ENCODE measurements at places on chromosomes 2 and 18. TPM values are rescaled to one million over a fixed set of nuclear protein-coding genes. Genes with fewer than 3 reads are reported as not detected.

Gene AGXT
- not detected for total RNA-seq

Gene MYO7B
- total RNA-seq = not detected

Gene ALPP
- total RNA-seq = not detected

Gene CNOT9
- 46.4 TPM for total RNA-seq

Gene EDAR
- total RNA-seq = 0.74 TPM

Gene XDH
- total RNA-seq = 0.49 TPM

Gene TSPYL6
- total RNA-seq = not detected

Gene RAX
- not detected for total RNA-seq

Gene GPR55
- total RNA-seq = 2.7 TPM

GRCh38 chr2:229445501-229446211 lies 174.6 kb upstream of the PID1 start:
- H3K27ac ChIP-seq = peak overlapping the region; percentile 89
- no peaks in the 10 kb centered on the region for H3K27me3 ChIP-seq
- peaks cover 18% of the 10 kb centered on the region for H3K4me1 ChIP-seq
- H3K36me3 ChIP-seq = no peaks in the 10 kb centered on the region
- no peak overlapping the region for H3K4me3 ChIP-seq

DNA sequence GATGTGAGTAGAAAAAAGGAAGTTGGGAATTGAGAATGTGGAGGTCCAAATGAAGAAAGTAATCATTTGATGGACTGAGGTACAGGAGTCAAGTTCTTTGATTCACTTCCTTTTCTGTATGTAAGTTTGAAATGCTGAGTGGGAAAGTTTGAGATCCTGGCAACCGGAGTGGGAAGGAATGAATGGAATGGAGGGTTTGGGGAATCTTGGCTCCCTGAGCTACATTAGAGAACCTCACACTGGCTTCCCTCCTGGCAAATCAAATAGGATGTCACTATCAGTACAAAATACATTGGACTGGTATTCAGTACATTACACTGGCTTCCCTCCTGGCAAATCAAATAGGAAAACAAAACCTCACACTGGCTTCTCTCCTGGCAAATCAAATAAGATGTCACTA lies 9.8 kb upstream of the RNF138 start:
- peaks cover 14% of the 10 kb centered on the region for H3K4me1 ChIP-seq
- H3K27me3 ChIP-seq = no peaks in the 10 kb centered on the region
- no peak overlapping the region for H3K4me3 ChIP-seq
- no peak for DNase-seq
- H3K36me3 ChIP-seq = no peaks in the 10 kb centered on the region
- no peak overlapping the region for H3K27ac ChIP-seq

GRCh38 chr2:143294068-143294467 lies 164.8 kb downstream of the ARHGAP15 start:
- H3K27ac ChIP-seq = no peak overlapping the region
- H3K36me3 ChIP-seq = no peaks in the 10 kb centered on the region
- no peak overlapping the region for H3K4me3 ChIP-seq

GRCh38 chr18:50162486-50163304 lies 32.3 kb downstream of the MYO5B start:
- H3K36me3 ChIP-seq = no peaks in the 10 kb centered on the region
- H3K4me3 ChIP-seq = no peak overlapping the region
- no peak overlapping the region for H3K27ac ChIP-seq

- H3K4me1 ChIP-seq = no peaks in the 10 kb centered on the region
- no peak for DNase-seq
- no peaks in the 10 kb centered on the region for H3K27me3 ChIP-seq
- H3K4me3 ChIP-seq = no peak overlapping the region
Measured at GRCh38 chr18:53115876-53116585, 776.0 kb downstream of the DCC start.

DNA sequence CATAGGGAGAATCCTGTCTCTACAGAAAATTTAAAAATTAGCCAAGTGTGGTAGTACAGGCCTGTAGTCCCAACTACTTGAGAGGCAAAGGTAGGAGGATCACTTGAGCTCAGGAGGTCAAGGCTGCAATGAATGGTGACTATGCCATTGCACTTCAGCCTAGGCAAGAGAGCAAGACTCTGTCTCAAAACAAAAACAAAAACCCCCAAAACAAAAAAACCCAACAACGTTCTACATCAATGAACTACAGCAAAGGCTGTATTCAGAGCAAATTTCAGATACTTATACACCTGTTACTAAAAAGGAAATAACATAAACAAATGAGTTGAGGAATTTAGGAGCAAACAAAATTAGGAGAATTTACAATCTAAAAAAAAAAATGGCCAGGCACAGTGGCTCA lies 22.6 kb downstream of the YES1 start:
- no peak overlapping the region for H3K27ac ChIP-seq
- no peak for DNase-seq
- H3K4me3 ChIP-seq = no peak overlapping the region
- no peaks in the 10 kb centered on the region for H3K4me1 ChIP-seq
- no peaks in the 10 kb centered on the region for H3K27me3 ChIP-seq

DNA sequence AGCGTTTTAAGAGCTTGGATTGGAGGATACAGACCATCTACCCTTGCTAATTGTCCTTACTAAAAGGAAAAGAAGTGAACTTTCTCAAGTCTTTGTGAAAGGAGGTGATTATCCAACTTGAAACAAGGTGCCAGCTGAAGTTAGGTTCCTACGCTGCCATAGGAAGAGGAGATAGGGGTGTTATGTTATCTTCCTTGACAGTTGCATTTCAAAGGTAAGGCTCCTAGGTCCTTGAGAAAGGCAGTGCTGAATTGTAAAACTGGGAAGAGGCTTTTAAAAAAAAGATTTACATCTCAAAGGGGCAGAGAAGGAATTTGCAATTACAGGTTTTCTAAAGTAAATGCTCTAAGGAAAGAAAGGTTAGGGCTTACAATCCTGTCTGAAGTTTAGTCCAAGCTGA lies 810.2 kb upstream of the LRATD1 start:
- H3K27me3 ChIP-seq = no peaks in the 10 kb centered on the region
- H3K4me1 ChIP-seq = no peaks in the 10 kb centered on the region
- H3K4me3 ChIP-seq = no peak overlapping the region

DNA sequence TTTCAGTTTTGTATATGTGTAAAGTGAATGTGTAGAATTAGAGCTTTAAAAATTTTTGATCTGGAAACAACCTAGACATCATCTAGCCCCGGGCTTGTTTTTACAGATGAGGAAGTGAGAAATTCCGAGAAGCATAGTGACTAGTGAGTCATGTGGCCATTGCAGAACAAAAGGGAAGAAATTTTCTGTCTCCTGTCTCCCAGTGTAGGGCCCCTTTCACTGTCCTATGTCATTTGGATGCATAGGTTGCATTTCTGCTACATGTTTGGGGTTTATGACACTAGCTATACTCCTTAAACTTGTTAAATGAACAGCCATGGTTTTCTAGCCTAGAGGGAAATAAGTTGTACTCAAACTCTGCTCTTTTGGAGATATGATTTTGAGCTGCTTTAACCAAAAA lies 84.6 kb downstream of the PLCL1 start:
- no peaks in the 10 kb centered on the region for H3K36me3 ChIP-seq
- H3K27ac ChIP-seq = no peak overlapping the region
- H3K4me3 ChIP-seq = no peak overlapping the region
- no peak for DNase-seq
- no peaks in the 10 kb centered on the region for H3K4me1 ChIP-seq
- no peaks in the 10 kb centered on the region for H3K27me3 ChIP-seq

DNA sequence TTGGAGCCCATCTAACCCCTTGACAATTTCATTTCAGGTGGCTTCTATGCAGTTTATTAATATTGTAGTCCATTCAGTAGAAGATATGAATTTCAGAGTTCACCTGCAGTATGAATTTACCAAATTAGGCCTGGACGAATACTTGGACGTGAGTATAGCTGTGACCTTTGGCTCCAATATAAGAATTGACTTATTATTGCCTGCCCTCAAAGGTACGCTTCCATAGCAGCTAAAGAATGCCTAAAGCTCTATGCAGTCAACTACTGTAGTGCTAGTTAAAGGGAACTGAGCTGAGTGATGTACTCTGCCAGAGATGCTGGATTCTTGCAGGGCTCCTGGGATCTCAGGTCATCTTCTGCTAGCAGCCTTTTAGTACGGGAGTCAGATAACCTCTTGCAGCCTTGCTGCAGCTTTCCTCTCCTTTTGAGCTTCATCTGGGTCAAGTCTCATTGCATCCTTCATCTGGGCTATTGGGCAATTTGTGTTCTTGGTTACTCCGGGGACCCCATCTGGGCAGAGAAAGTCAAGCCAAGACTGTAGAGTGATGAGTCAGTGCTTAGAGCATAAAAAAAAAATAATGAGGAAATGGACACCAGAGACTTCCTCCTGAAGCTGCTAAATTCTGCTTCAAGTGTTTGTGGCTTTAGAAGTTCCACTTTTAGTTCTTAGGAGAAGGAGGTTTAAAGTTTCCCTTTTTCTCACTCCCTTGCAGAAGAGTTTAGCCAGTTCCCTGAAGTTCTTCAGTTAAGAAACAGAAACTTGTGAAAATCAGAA lies 105.6 kb downstream of the PRPF40A start:
- H3K36me3 ChIP-seq = no peaks in the 10 kb centered on the region
- DNase-seq = no peak
- H3K4me3 ChIP-seq = no peak overlapping the region
- H3K4me1 ChIP-seq = peaks cover 5% of the 10 kb centered on the region
- no peak overlapping the region for H3K27ac ChIP-seq
- no peaks in the 10 kb centered on the region for H3K27me3 ChIP-seq

DNA sequence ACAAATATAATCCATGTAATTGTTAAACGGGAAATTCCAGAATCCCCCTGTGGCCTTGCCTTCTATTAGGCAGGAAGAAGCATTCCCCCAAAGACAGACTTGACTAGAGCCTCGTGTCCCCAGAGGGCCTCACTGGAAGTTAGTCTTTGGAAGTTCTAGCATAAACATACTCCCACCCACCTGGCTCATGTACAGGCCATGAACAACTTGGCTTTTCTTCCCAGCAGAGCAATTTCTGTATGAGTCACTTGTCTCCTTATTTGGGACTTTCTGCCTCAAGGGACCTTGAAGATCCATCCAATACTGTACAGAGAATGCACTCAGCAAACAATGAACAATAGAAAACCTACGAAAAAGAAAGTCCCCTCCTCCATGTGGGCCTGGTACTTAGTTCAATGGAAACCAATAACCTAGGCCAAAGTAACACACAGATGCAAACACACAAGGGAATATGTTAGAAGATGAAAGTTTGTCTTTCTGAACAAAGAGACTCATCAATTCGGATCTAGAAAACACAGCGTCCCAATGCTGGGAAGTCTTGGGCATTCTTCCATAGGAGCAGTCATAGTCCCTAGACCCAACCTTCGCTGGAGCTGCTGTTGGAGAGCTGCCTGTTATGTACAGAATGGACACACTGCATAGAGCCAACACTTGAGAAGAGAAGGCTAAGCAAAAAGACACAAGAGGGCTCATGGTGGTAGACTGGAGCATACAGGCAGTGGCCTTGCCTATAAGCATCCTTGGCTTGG lies 303.5 kb downstream of the HRH4 start:
- no peak overlapping the region for H3K27ac ChIP-seq
- H3K27me3 ChIP-seq = no peaks in the 10 kb centered on the region
- no peak overlapping the region for H3K4me3 ChIP-seq
- H3K36me3 ChIP-seq = no peaks in the 10 kb centered on the region

DNA sequence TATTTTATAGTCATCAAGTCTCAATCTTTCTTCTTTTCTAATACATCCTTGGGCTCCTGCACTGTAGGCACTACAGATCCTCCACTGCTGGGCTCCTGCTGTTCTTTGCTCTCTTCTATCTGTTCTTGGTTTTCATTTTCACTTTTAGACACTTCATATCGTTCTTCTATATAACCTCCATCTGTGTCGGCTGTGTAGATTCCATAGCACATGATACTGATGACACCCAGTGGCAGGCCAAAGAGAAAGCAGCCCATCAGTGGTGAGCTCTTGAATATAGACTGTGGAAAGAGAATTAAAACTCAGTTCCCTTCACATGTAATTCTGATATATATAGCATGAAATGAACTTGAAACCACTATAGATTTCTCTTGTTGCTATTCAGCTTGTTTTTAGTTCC lies 38.0 kb downstream of the TMX3 start:
- no peak overlapping the region for H3K27ac ChIP-seq
- DNase-seq = no peak
- no peaks in the 10 kb centered on the region for H3K4me1 ChIP-seq
- no peak overlapping the region for H3K4me3 ChIP-seq

GRCh38 chr2:20196053-20196656 lies 28.8 kb downstream of the SDC1 start:
- no peaks in the 10 kb centered on the region for H3K36me3 ChIP-seq
- no peak for DNase-seq
- no peak overlapping the region for H3K4me3 ChIP-seq
- peaks cover 15% of the 10 kb centered on the region for H3K4me1 ChIP-seq
- H3K27me3 ChIP-seq = no peaks in the 10 kb centered on the region
- H3K27ac ChIP-seq = peak overlapping the region; percentile 65

GRCh38 chr2:240429872-240430491 lies 5.5 kb upstream of the GPC1 start:
- no peaks in the 10 kb centered on the region for H3K27me3 ChIP-seq
- no peaks in the 10 kb centered on the region for H3K36me3 ChIP-seq
- H3K4me1 ChIP-seq = peaks cover 25% of the 10 kb centered on the region
- H3K27ac ChIP-seq = no peak overlapping the region
- H3K4me3 ChIP-seq = no peak overlapping the region

GRCh38 chr18:32459361-32460101 lies 11.2 kb downstream of the GAREM1 start:
- H3K27ac ChIP-seq = no peak overlapping the region
- H3K27me3 ChIP-seq = no peaks in the 10 kb centered on the region
- no peak overlapping the region for H3K4me3 ChIP-seq
- DNase-seq = no peak
- peaks cover 14% of the 10 kb centered on the region for H3K4me1 ChIP-seq

DNA sequence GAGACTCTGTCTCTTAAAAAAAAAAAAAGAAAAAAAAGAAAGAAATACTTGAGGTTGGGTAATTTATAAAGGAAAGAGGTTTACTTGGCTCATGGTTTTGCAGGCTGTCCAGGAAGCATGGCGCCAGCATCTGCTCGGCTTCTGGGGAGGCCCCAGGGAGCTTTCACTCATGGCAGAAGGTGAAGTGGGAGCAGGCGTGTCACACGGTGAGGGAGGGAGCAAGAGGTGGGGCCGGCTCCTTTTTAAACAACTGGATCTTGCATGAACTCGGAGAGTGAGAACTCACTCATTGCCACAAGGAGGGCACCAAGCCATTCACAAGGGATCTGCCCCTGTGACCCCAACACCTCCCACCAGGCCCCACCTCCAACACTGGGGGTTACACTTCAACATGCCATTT lies 30.6 kb downstream of the CYP26B1 start:
- H3K36me3 ChIP-seq = no peaks in the 10 kb centered on the region
- no peak overlapping the region for H3K27ac ChIP-seq
- H3K4me1 ChIP-seq = peaks cover 16% of the 10 kb centered on the region

- no peak overlapping the region for H3K27ac ChIP-seq
- no peaks in the 10 kb centered on the region for H3K27me3 ChIP-seq
- no peak for DNase-seq
- H3K36me3 ChIP-seq = no peaks in the 10 kb centered on the region
Measured at GRCh38 chr2:181193550-181193949, 213.1 kb downstream of the UBE2E3 start.

DNA sequence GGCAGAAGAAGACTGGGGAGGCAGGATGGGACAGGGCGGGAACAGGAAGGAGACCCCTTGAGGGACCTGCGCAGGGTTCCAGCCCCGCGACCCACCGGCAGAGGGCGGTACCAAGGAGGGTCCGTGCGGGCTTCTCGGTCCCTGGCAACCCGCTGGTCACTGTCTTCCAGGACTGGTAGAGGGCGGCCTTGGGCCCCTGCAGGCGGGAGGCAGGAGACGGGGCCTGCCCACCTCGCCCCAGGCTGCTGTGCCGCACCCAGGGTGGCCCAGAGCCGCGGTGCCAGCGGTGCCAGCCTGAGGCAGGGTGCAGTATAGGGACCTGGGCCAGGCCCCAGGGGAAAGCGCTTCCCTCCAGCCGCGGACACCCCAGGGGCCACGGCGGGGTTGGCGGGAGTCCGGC lies 34.5 kb downstream of the NEURL3 start:
- H3K36me3 ChIP-seq = no peaks in the 10 kb centered on the region
- no peaks in the 10 kb centered on the region for H3K27me3 ChIP-seq
- no peak overlapping the region for H3K4me3 ChIP-seq
- peaks cover 6% of the 10 kb centered on the region for H3K4me1 ChIP-seq

All from vagina (tissue), 2 donors.